ENCODE measurements at places on chromosomes 4 and X. TPM values are rescaled to one million over a fixed set of nuclear protein-coding genes. Genes with fewer than 3 reads are reported as not detected.

Gene TCEANC
- 0.85 TPM for polyA plus RNA-seq

Gene SMPX
- polyA plus RNA-seq, result 0.41 TPM

Gene RPS6KA6
- 0.53 TPM for polyA plus RNA-seq

Gene PRR27
- not detected for polyA plus RNA-seq

Gene NPFFR2
- polyA plus RNA-seq, result not detected

Gene TEX13B
- not detected for polyA plus RNA-seq

Gene RADX
- polyA plus RNA-seq, result 2.0 TPM

Gene PHEX
- polyA plus RNA-seq, result 0.12 TPM

Gene ZNF732
- 0.21 TPM for polyA plus RNA-seq

Gene GSX2
- not detected for polyA plus RNA-seq

Gene LINC00632
- 0.51 TPM for polyA plus RNA-seq

Gene RTL9
- 0.01 TPM for polyA plus RNA-seq

Gene DHRSX
- 2.5 TPM for polyA plus RNA-seq

Gene SPATA4
- polyA plus RNA-seq, result not detected

Measured in esophagus (tissue), 2 donors.